ENCODE measurements at places on chromosomes 5 and 9.
A peak's percentile ranks its signal among the peaks of the same experiment; 100 is the strongest.

- no peak for DNase-seq
These were observed 138.6 kb downstream of the NUDT12 start for GRCh38 chr5:103424026-103424425.

- DNase-seq, result no peak
These were observed 9.5 kb upstream of the QSOX2 start for GRCh38 chr9:136255166-136255538.

GRCh38 chr5:27191786-27192510, 153.6 kb upstream of the CDH9 start:
- DNase-seq, result no peak

DNA sequence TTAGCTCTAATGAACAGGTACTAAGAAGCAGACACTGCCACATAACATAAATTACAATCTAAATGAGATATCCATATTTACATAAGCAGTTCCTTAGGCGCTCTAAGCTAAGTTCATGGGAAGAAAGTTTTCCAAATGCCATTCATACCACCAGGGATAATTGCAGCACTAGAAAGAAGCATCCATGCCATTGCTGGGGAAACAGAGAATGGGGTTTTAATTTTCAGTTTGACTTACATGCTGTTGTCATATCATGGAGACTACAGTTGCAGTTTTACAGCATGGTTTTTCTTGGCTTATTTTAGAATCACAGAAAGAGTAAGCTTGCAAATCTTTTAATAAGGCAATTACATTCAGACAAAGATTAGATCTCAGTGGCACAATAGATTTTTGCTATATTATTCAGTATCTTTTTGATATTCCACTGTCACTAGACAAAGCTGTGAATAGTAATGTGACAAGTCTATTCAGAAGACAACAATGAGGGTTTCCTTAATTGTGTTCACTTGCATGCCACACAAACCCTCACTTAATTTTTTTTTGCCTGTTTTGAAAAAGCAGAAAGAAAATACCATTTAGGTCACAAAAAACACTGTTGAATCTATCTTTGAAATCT, 108.4 kb upstream of the ELAVL2 start:
- no peak for DNase-seq

GRCh38 chr5:55750063-55750462, 12.2 kb downstream of the DDX4 start:
- no peak for DNase-seq

DNA sequence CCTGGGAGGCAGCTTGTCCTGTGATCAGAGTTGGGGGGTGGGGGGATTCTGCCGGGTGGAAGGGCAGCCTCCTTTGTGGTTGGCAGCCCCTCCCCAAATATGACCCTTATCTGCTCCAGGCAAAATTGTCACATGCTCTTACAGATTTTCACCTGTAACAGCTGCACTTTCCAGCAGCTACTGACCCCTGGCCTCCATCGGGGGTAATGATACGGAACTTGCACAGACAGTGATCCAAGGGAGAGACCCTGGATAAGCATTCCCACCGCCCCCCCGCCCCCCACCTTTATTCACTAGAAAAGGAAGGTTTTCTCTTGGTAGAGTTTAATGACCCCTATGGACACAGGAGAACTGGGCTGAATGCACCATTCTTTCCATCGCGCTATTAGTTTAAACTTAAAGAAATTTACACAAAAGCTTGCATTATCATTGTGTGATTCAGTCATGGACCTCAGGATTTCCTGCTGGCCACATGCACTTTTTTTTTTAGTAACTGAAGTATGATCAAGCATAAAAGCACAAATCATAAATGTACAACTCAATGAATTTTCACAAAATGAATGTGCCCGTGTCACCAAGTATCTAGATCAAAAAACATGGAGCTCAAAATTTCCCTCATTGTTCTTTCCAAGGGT, 10.7 kb upstream of the ZBTB34 start:
- DNase-seq, result no peak

GRCh38 chr5:169943026-169943425, 37.3 kb downstream of the INSYN2B start:
- no peak for DNase-seq

DNA sequence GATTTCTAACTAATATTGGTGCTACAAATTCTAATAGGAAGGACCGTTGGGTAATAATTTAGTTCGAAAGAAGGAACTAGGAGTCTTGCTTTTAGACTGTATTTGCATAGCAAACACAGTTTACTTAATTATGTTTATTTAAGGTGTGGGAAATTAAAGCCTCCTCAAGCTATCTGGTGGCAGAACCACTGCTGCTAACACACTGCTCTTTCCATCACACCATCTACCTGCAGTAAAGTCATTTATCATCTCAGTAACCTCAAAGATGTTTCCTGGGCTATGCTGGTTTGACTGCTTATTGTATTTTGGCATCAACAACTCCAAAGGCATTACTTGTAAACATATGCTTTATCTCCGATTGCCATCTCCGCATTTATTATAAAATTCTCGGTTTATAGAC, 114.3 kb downstream of the DEPDC1B start:
- no peak for DNase-seq

DNA sequence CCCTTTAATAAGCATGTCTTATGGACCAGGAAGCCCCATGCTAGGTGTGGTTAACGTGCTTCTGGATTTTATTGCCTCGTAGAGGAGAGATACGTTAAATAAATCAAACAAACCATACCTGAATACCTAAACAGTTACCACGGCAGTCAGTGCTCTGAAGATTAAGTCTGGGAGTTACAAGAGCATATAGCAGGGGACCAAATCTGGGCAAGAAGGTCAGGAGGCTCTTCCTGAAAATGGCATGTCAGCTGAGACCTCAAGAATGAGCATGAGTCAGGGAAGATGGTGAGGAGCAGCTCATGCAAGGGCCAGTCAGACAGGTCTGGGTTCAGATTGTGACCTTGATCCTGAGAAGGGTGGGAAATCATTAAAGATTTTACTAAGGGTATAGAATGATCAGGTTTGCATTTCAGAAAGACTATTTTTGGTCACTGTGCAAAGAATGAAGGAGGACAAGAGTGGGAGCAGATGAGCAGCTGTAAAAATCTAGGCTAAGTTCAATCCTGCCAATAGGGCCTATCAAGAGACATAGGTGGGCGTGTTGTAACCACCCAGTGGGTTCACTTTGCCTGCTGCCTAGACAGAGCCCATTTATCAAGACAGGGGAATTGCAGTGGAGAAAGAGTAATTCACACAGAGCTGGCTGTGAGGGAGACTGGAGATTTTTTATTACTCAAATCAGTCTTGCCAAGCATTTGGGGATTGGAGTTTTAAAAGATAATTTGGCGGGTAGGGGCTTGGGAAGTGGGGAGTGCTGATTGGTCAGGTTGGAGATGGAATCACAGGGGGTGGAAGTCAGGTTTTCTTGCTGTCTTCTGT, 4.8 kb upstream of the ZNF366 start:
- no peak for DNase-seq

GRCh38 chr5:67198917-67199316, 2.3 kb upstream of the CD180 start:
- no peak for DNase-seq

- no peak for DNase-seq
These were observed 231.7 kb downstream of the SYK start for GRCh38 chr9:91033270-91033669.

GRCh38 chr5:142605611-142606010, 80.3 kb downstream of the FGF1 start:
- DNase-seq, result no peak

DNA sequence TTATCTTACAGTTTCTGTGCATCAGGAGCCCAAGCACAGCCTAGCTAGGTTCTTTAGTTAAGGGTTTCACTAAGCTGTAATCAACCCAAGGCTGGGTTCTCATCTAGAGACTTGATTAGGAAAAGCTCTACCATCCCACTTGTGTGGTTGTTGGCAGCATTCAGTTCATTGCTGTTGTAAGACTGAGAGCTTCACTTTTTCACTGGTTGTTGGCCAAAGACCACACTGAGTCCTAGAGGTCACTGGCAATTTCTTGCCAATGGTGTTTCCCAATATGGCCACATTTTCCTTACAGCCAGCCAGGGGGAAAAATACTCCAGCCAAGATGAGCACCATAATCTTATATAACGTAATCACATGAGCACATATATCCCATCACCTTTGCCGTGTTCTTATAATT, 74.3 kb downstream of the SMIM15 start:
- no peak for DNase-seq

DNA sequence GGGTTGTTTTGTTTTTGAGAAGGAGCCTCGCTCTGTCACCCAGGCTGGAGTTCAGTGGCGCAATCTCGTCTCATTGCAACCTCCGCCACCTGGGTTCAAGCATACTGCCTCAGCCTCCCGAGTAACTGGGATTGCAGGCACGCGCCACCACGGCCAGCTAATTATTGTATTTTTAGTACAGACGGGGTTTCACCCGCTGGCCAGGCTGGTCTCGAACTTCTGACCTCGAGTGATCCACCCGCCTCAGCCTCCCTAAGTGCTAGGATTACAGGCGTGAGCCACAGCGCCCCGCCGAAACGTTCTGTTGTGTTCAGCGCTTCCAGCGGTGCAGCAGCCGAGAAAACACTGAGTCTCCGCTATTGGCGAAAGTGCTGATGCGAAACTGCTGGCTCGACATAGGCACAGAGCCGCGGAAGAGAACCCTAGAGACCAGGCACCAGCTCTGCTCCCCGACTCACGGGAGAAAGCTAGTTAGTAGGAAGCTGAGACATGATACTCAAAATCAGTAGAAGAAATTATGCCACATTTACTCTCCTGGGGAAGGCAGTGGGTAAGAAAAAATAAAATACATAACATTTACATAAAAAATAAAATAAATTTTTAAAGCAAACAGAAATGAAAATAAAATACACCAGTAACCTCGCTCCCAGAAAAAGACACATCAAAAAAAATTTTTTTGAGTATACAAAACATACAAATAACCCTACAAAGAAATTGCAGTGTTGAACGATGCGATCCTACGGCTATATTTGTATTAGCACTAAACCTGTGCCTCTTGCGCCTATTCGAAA, 31.6 kb downstream of the ANXA2R start:
- peak; percentile 92 for DNase-seq

DNA sequence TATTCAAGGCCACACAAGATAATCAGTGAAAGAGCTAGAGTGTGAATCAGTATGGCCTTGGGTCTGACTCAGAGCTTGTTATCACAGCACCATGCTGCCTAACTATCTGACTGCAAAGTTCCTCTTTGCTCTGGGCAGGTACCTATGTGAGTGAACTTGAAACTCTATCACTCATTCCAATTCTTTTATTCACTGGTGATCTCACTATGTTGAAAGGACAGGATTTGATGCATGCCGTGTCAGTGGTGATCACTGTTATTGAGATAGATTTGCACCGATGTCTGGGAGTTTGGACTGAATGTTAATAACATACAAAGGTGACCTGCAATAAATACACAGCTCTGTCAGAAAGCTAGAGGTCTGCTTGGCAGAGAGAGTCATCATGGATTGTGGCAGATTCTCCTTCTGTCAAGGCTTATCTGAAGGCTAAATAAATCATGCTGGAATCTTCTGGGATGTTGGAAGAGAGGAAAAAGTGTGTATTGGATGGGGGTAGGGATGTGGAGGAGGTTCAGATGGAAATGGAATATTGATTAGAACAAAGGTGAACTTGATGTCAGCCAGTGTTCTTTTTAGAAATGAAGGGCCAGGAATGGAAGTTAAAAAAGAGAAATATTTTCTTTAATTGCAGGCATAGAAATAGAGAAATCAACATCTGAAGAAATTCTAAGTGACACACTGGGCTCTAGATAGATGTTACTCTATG, 91.8 kb upstream of the TNC start:
- DNase-seq, result no peak

DNA sequence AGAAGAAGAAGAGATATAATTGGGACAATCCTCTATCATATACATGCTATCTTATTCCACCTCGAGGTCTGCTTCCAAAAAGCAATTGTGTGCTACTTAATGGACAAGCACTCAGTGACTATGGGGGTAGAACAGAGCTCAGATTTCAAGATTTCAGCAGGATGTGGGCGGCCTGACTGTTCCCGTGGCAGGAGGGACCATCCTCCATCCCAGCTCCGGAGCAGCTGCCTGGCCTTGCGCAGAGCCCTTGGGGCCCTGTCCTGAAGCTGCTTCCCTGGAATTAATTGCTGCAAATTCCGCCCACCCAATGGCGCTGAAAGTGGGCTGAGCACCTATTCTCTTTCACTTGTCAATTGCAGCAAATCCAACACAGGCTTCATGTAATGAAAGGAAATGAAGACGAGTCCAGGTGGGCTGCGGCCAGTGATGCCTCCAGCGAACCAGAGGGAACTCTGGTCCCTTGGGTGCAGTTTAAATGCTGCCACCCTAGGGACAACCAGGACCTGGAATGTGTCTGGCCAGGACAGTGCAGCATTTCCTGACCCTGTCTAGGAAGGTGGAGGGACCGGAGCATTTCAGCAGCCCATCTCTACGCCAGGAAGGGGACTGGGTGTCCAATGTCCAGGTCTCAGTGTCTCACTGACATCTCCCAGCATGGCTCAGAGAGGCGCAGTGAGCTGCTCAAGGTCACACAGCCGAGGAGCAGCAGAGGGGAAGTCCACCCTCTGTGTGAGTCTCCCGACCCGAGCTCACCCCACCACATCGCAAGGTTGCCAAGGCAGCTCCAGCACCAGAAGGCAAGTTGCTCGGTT, 50.5 kb upstream of the FCN1 start:
- no peak for DNase-seq
